ENCODE measurements at places on chromosomes 1 and 21. TPM values are rescaled to one million over a fixed set of nuclear protein-coding genes. Genes with fewer than 3 reads are reported as not detected.

DNA sequence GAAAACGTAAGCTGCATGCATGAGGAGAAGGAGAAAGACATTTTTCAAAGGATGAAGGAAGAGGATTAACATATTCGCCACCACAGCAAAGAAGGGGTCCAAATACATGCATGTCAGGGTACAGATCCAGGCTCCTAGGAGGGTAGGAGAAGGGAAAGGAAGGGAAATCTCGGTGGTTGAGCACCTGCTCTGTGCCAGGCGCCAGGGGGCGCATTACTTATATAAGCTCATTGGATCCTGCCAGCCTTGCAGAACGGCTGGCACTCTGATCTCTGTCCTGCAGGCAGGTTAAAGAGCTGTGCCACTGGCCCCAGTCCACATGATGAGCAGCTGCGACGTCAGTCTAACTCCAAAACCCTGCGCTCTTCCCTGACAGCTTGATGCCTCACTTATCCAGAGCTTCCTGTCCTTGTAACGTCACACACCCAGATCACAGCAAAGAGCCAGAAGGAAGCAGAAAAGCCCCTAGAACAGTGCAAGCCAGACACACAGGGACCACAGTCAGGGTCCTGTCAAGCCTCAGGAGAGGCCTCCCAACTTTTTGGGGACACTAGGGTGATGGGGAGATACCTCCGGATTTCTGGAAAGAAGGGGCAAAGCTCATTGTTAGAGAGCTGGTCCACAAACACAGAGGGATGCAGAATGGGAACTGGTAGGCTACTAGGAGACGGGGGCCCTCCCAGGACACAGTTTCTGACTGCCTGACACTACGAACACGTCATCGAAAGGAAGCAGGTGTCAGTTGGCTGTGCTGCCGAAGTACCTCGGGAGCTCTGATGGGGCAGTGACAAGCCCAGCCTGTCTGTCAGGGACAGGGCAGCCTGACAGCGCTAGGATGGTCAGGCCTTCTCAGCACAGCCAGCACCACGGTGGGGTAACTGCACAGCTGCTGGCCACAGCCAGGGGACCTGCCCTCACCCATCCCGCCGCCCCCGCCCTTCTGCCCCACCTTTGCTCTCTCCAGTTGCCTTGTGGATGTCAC is 99.1 kb downstream of the BEND5 start:
- no peaks in the 10 kb centered on the region for H3K27me3 ChIP-seq
- H3K4me1 ChIP-seq: peaks cover 6% of the 10 kb centered on the region
- DNase-seq: no peak
- H3K4me3 ChIP-seq: no peak overlapping the region

AQP10 gene
- not detected for total RNA-seq

TEX38 gene
- not detected for total RNA-seq

DNA sequence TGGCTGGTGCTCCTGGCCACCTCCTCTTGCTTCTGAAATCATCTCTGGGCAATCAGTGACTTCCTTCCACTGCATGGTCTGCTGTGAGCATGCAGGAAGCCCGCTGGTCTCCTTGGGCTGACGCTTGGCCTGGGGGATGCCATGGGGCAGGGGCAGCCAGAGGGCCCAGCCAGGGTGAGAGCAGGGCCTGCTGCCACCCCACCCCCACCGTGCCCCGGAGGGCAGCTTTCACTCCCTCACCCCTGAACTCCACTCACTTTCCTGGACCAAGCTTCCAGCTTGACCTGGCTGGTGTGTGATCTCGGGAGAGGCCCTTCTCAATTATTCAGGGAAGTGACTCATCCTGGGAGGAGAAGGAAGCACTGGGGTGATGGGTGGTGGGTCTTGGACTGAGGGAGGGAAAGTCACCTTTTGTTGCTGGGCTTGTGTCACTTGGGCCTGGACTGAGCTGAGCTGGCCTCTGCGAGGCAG is 270.2 kb upstream of the CSF3R start:
- H3K27ac ChIP-seq: no peak overlapping the region
- H3K4me3 ChIP-seq: no peak overlapping the region
- no peaks in the 10 kb centered on the region for H3K4me1 ChIP-seq
- H3K27me3 ChIP-seq: no peaks in the 10 kb centered on the region

DNA sequence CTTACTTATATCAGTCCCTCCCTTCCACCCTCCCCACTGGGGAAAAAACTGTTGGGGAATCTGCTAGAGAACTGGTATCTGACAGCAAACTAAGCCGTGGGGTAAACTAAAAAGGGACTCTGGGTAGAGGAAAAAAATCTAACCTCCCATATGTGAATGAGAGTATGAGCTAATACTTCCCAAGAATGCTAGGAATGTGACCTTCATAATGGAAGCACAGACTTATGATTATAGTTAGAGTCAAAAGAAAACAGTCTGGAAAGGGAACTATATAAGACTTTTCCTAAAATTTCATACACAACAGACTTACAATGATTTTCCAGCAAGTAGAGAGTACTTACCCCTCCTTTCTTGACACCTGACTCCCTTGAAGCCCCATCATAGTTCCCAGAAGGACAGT is 23.0 kb upstream of the RBBP5 start:
- no peak for DNase-seq
- H3K36me3 ChIP-seq: peaks cover 6% of the 10 kb centered on the region
- peaks cover 4% of the 10 kb centered on the region for H3K4me1 ChIP-seq
- no peak overlapping the region for H3K27ac ChIP-seq

- H3K4me1 ChIP-seq: no peaks in the 10 kb centered on the region
- no peaks in the 10 kb centered on the region for H3K27me3 ChIP-seq
- no peak overlapping the region for H3K4me3 ChIP-seq
- H3K36me3 ChIP-seq: no peaks in the 10 kb centered on the region
Measured at GRCh38 chr1:214494706-214495105, 56.7 kb downstream of the PTPN14 start.

GRCh38 chr1:30123896-30124295 is 599.5 kb downstream of the MATN1 start:
- H3K36me3 ChIP-seq: no peaks in the 10 kb centered on the region
- H3K27ac ChIP-seq: no peak overlapping the region
- no peak overlapping the region for H3K4me3 ChIP-seq
- H3K4me1 ChIP-seq: no peaks in the 10 kb centered on the region
- no peaks in the 10 kb centered on the region for H3K27me3 ChIP-seq
- no peak for DNase-seq

CCDC27 gene
- total RNA-seq: not detected

GRCh38 chr21:27643326-27643725 is 676.4 kb upstream of the ADAMTS5 start:
- H3K4me3 ChIP-seq: no peak overlapping the region
- no peaks in the 10 kb centered on the region for H3K4me1 ChIP-seq
- DNase-seq: no peak
- no peaks in the 10 kb centered on the region for H3K27me3 ChIP-seq
- H3K36me3 ChIP-seq: no peaks in the 10 kb centered on the region

NR0B2 gene
- not detected for total RNA-seq

- peaks cover 37% of the 10 kb centered on the region for H3K4me1 ChIP-seq
- H3K27ac ChIP-seq: peak overlapping the region; percentile 74
- no peak for DNase-seq
- no peak overlapping the region for H3K4me3 ChIP-seq
Measured at GRCh38 chr1:8090241-8090702, 64.2 kb upstream of the ERRFI1 start.

GRCh38 chr1:87478231-87478630 is 149.6 kb downstream of the LMO4 start:
- H3K27me3 ChIP-seq: no peaks in the 10 kb centered on the region
- H3K36me3 ChIP-seq: no peaks in the 10 kb centered on the region
- no peaks in the 10 kb centered on the region for H3K4me1 ChIP-seq
- no peak for DNase-seq

DNA sequence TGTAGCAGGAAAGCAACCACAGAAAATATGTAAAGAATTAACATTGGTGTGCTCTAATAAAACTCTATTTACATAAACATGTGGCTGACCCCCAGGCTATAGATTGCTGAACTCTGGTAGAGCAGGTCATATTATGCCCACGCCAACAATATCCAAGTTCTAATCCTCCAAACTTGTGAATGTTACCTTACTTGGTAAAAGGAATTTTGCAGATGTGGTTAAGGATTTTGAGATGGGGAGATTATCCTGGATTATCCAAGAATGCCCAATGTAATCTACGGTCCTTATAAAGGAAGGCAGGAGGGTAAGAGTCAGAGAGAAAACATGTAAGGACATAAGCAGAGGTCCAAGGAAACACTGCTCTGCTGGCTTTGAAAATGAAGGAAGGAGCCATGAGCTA is 201.0 kb downstream of the USH2A start:
- no peak overlapping the region for H3K4me3 ChIP-seq
- H3K36me3 ChIP-seq: no peaks in the 10 kb centered on the region
- no peaks in the 10 kb centered on the region for H3K4me1 ChIP-seq
- no peak for DNase-seq
- no peaks in the 10 kb centered on the region for H3K27me3 ChIP-seq

DNA sequence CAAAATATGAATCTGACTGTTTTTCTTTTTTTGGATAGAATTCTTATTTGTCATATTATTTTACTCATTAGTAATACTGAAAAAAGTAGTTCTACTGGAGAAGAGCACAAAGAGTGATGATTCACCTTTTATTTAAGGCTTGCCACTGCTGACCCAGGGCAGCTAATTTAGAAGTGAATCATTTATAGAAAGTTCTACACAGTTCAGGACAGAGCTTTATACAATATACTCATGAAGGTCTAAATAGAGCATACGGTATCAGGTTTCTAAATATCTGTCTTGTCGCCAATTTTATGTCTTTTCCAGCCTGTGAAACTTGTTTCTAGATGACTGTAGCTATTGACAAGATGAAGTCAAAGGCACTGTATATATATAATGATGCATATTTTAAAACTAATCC is 25.0 kb downstream of the GIPC2 start:
- H3K36me3 ChIP-seq: no peaks in the 10 kb centered on the region
- H3K4me1 ChIP-seq: peaks cover 8% of the 10 kb centered on the region

SLC35A3 gene
- 47.5 TPM for total RNA-seq

KCNH1 gene
- total RNA-seq: 0.83 TPM

- no peaks in the 10 kb centered on the region for H3K36me3 ChIP-seq
- no peak overlapping the region for H3K4me3 ChIP-seq
- H3K27ac ChIP-seq: no peak overlapping the region
- H3K4me1 ChIP-seq: peaks cover 17% of the 10 kb centered on the region
Measured at GRCh38 chr1:6935911-6936690, 150.8 kb downstream of the CAMTA1 start.

GRCh38 chr1:165884690-165885304 is 57.4 kb downstream of the UCK2 start:
- H3K4me1 ChIP-seq: peaks cover 23% of the 10 kb centered on the region
- no peaks in the 10 kb centered on the region for H3K36me3 ChIP-seq
- no peak overlapping the region for H3K4me3 ChIP-seq

DNA sequence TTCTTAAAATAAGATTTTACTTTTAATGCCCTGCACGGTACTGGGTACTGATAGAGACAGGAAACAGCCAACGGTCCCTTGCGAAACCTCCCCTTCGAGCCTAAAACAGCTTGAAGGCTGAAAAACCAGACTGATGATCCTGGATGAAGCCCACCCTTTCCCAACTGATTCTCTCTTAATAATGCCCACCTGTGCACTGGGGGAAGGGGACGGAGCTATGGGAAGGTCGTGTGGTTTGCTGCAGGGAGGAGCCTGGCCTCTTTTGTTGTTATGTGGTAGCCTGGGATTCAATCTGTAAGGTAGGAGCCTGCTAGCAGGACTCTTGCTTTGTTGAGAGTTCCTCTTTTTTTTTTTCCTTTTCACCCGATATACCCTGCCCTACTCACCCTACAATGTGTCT is 25.6 kb downstream of the SAMSN1 start:
- no peak overlapping the region for H3K4me3 ChIP-seq
- no peak for DNase-seq
- no peak overlapping the region for H3K27ac ChIP-seq
- no peaks in the 10 kb centered on the region for H3K27me3 ChIP-seq

CENPF gene
- total RNA-seq: 13.8 TPM

- H3K27ac ChIP-seq: no peak overlapping the region
- no peak overlapping the region for H3K4me3 ChIP-seq
Measured at GRCh38 chr1:221429264-221429663, 312.6 kb downstream of the DUSP10 start.

DNA sequence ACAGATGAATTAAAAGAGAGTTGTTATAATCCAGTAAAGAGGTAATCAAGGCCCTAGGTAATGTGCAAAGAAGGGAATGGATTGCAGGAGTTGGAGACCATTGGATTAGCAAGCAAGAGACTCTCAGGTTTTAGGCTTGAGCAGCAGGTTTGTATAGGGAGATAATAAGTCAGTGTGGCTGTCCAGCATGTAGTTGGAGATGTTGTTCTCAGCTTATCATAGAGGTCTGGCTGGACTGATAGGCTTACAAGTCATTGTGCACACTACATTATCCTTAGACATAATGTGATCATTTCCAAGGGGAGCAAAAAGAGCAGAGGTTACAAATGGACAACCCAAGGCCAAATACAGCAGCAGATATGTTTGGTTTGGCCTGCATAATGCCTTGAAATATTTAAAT is 45.9 kb upstream of the SAMD13 start:
- no peaks in the 10 kb centered on the region for H3K27me3 ChIP-seq
- peaks cover 14% of the 10 kb centered on the region for H3K4me1 ChIP-seq
- no peak for DNase-seq
- no peak overlapping the region for H3K4me3 ChIP-seq

DNA sequence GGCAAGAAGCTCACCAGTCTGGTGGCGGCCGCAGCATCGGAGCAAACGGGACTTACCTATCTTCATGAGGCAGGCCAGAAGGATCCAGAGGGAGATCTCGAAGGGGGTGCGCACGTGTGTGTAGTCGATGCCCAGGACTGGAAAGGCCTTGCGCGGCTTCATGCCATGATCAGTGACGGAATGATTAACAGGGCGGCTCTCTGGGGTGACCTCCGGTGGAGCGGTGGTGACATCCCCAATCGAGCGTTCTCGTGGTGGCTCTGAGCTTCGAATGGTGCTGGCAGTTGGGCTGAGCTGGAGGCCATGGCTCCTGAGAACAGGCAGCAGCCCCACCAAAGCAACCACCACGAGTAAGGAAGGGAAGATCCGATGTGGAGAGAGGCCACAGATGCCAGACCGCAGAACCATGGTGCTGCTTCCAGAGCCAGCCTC is 982 bp downstream of the SLC9A1 start:
- no peak for DNase-seq
- H3K4me3 ChIP-seq: peak overlapping the region; percentile 72
- peak overlapping the region; percentile 91 for H3K27ac ChIP-seq
- H3K27me3 ChIP-seq: no peaks in the 10 kb centered on the region
- H3K36me3 ChIP-seq: no peaks in the 10 kb centered on the region
- peaks cover 43% of the 10 kb centered on the region for H3K4me1 ChIP-seq

- H3K27ac ChIP-seq: no peak overlapping the region
- DNase-seq: no peak
- H3K27me3 ChIP-seq: no peaks in the 10 kb centered on the region
- no peak overlapping the region for H3K4me3 ChIP-seq
Measured at GRCh38 chr1:160494620-160495019, 28.4 kb downstream of the SLAMF6 start.

- no peaks in the 10 kb centered on the region for H3K36me3 ChIP-seq
- H3K4me3 ChIP-seq: no peak overlapping the region
- peak overlapping the region; percentile 59 for H3K27ac ChIP-seq
- H3K4me1 ChIP-seq: peaks cover 79% of the 10 kb centered on the region
Measured at GRCh38 chr1:111597426-111597825, 22.2 kb upstream of the RAP1A start.

Measured in esophagus squamous epithelium (tissue), 5 donors.